ENCODE measurements at places on chromosomes 12 and 14.

- no peak for DNase-seq
Measured at GRCh38 chr12:89357297-89357730, 5.0 kb upstream of the DUSP6 start.

- DNase-seq: no peak
Measured at GRCh38 chr12:27504507-27504906, 19.5 kb upstream of the PPFIBP1 start.

DNA sequence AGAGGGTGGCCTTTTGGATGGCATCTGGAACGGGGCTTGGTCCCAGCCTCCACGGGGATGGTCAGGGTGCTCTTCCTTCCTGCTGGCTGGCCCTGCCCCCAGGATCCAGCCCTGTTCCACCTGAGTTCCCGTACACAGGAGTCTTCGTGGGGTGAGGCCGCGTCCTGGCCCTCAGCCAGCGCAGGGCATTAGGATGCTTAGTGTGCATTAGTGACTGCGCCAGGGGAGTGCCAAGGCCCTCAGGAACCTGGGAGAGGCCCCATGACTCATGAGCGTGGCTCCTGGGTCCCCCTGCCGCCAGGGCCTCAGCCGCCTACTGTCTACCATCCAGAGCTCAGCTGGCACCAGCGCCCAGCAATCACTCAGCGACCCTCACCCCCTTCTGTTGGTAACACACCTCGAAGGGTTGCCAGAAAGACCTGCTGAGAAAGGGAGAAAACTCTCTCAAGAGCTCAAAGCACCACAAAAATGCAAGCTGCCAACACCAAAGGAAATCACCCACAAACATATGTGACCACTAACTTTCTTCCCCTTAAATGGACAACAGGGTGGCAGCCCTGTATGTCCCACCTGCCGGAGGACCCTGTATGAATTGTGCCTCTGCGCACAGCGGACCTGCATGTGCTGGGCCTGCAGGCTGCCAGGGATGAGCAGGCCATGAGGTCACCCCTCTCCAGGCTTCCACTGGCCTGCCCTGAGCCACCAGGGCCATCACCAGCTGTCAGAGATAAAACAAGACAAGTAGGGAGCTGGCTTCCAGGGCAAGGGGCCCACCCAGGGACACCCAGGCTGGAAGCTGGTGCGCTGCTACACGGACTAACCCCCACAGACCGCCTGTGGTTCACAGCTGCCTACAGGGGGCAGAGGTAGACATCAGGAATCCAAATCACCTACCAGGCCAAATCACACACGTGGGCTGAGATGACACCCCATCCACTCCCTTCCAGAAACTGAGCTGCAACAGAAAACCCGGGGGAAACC is 28.7 kb downstream of the CCDC85C start:
- peak; percentile 77 for DNase-seq

GRCh38 chr14:59197695-59198262 is 9.3 kb downstream of the DAAM1 start:
- no peak for DNase-seq

DNA sequence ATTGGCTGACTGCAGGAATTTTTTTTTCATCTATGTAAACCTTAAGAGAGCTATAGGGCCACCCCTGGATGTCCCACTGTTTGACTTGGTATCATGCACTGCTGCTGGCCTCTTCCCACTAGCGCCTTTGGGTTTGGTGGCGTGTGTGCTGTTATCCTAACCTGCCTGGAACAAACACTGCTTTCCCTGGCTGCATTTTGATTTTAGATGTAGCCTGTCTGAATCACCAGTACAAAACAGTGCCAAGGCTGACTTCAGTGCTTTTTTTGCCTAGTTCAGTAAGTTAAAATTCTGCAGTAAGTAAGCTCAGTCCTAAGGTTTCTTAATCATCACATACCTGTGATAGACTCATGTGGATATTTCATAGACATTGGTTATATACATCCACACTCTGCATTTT is 99.2 kb downstream of the EML1 start:
- DNase-seq: no peak

- DNase-seq: no peak
Measured at GRCh38 chr12:108888031-108888430, 8.1 kb downstream of the DAO start.

- DNase-seq: no peak
Measured at GRCh38 chr14:26896447-26896846, 298.6 kb upstream of the NOVA1 start.

- no peak for DNase-seq
Measured at GRCh38 chr14:34128665-34129064, 177.8 kb upstream of the EGLN3 start.

GRCh38 chr12:109099431-109100020 is 2.1 kb downstream of the UNG start:
- no peak for DNase-seq

DNA sequence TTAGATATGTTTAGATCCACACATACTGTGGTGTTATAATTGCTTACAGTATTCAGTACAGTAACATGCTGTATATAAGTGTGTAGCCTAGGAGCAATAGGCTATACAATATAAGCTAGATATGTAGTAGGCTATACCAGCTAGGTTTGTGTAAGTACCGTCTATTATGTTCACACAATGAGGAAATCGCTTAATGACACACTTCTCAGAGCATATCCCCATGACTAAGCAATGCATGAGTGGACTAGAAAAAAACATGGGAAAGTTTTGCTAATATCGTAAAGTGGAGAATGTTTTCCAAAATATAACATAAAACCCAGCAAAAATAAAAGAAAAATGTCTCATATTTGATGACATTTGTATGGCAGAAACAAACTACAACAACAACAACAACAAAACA is 27.3 kb downstream of the AKAP3 start:
- DNase-seq: no peak

GRCh38 chr12:3667485-3667884 is 85.4 kb downstream of the CRACR2A start:
- no peak for DNase-seq

DNA sequence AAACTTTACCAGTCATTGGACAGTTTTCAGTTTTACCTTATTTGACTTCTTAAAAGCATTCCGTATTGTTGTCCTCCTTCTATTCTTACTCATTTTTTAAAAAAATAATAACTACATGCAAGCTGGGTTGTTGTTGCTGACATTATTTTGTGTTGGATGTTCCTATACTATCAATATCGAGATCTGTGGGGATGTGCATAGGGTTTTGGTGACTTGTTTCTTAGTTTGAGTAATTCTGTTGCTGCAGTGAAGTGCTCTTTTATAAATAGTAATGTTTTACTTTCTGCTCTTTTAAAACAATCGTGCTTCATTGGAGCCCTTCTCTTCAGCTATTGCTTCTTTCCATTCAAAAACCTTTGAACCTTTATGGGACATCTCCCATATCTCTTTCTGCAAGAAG is 79.4 kb downstream of the METTL25 start:
- no peak for DNase-seq

- no peak for DNase-seq
Measured at GRCh38 chr12:85627584-85627983, 208.6 kb downstream of the RASSF9 start.

DNA sequence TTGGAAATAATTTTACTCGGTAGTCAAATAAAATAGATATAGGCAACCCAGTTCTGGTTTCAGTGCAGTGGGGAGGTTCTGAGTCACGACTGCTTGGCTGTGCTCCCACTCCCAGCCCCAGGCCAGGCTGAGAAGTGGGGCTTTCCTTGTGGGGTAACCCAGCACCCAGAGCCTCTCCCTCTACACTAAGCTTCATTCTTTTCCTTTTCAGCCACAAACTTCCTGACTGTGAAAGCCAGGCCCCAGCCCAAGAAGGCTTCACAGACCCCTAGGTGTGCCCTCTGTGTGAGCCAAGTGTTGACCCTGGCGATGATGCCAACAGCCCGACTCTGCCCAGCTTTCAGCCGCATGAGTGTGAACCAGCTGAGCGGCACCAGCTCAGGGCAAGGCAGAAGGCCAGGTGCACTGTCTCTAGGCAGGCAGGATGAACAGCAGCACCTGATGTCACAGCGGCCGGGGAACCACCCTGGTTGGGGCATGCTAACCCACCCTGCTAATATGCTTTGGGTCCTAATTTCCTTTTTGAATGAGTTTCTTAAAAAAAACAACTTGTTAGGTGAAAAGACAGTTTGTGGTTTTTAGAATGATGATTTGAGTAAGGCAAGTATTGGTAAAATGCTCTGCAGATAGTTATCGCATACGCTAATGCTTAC is 42.2 kb upstream of the ATP23 start:
- DNase-seq: no peak

- no peak for DNase-seq
Measured at GRCh38 chr12:67540920-67541624, 107.5 kb upstream of the DYRK2 start.

DNA sequence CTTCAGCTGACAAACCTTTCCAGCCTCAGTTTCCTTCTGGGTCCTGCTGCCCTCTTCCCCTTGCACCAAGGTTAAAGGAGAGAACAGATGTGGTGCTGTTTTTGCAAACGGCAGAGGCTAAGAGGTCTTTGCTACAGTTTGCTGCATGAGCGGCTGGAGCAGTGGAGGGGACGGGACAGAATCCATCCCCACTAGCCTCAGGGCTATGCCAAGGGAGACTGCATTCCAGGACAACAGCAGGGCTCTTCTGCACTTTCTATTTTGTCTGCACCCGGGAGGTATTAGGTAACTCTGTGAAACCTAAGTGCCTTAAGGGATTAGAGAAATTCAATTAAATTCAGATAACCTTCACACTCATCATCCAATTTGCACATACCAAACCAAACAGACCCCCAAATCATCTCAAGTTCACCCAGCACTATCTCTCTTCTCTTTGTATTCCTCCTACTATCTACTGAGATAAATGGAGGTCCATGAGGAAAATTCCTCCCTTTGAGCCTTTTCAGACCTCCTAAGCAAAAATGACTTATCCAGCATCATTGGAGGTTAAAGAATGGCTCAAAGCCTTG is 103.8 kb upstream of the VRK1 start:
- no peak for DNase-seq

DNA sequence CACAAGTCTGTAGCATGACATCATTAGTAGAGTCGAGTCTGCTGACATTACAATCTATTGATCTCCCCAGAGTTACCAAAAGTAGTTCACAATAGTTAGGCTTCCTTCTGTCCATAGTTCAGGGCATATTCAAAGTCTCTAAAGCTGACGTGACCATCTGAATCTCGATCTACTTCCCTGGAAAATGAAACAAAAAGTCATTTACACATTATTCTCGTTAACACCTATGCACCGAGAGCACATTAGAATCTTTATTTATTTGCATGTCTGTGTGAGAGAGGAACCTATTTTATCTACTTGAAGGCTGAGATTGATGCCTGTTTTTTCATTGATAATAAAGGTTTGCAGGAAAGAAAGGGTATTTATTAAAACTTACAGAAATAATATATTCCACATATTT is 157.4 kb downstream of the EFCAB11 start:
- no peak for DNase-seq

DNA sequence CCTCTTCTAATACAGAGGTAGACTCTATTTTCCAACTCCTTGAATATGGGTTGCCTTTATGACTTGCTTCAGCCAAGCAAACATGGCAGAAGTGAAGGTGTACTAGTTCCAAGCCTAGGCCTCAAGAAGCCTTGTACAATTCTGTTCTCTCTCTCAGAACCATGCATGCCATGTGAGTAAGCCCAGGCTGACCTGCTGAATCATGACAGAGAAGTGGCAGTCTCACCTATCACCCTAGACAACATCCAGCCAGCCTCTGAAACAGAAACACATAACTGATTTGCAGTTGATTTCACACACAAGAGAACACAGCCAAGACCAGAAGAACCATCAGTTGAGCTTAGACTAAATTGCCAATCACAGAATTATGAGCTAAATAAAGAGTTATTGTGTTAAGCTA is 157.2 kb downstream of the GARIN6 start:
- no peak for DNase-seq

DNA sequence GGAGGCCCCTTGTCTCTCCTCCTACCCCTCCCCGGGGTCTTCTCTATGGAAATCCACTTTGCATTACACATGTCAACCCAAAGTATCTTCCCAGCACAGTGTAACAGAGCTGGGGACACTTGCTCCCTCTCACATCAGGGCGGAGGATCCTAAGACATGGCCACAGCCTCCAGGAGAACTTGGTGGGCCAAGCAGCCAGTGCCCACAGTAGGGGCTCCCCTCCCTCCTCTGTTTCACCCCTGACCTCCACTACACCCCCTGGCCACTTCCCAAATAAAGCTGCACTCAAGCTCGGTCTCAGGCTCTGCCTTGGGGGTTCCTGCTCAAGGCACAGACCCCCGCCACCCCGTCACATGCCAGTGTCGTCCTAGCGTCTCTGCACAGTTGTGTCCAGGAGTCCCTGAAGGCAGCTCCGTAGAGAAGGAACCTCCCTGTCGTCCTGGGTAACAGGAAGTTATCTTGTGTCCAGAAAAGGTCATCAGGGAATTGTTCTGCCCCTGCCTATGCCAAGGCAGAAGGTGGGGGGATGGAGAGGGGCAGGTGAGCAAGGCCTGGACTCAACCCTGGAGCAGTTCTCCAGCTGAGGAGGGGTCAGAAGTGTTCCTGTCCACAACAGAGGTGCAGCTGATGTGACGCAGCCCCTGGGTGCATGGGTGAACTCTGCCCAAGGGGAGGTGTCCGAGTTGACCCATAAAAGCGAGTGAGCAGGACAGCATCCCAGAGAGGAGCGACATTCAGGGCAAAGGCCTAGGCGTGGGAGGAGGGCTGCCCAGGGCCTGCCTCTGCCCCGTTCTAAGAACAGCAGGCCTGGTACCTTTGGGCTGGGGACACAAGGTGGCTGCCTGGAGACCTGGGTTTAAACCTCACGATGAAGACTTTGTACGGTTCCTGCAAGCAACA is 25.5 kb downstream of the DIO3 start:
- DNase-seq: no peak

- no peak for DNase-seq
Measured at GRCh38 chr14:93546642-93547041, 115.9 kb downstream of the UNC79 start.

DNA sequence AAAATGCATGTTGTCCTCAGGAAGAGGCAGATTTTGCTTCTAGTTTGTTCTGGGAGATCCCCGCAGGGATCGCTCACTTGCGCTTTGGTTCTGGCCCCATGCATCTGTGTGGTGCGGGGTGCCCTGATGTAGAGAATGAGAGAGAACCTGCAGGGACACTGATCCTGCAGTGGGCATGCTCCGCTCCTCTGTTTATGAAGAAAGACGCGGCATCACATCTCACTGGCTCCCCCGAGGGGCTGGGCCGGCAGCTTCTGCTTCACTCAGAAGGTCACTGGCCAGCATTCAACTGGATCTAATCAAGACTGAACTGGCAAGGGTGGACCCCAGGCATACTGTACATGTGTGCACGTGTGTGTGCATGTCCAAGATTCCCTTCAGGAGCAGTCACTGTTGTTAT is 164.2 kb downstream of the CALM1 start:
- no peak for DNase-seq

- DNase-seq: peak; percentile 91
Measured at GRCh38 chr12:108565976-108566375, 3.6 kb downstream of the ISCU start.

GRCh38 chr12:3222979-3223378 is 145.8 kb downstream of the TSPAN9 start:
- DNase-seq: no peak

- no peak for DNase-seq
Measured at GRCh38 chr12:43758247-43758727, 303 bp downstream of the PUS7L start.

GRCh38 chr14:93536945-93537344 is 106.2 kb downstream of the UNC79 start:
- DNase-seq: peak; percentile 78
